ENCODE measurements at places on chromosomes 5 and 9. TPM values are rescaled to one million over a fixed set of nuclear protein-coding genes. Genes with fewer than 3 reads are reported as not detected.
A peak's percentile ranks its signal among the peaks of the same experiment; 100 is the strongest.

- ATAC-seq, result no peak
Observed at GRCh38 chr9:82192211-82192610, 203.6 kb downstream of the SPATA31D1 start.

Gene ANKS6
- total RNA-seq, result 13.2 TPM

DNA sequence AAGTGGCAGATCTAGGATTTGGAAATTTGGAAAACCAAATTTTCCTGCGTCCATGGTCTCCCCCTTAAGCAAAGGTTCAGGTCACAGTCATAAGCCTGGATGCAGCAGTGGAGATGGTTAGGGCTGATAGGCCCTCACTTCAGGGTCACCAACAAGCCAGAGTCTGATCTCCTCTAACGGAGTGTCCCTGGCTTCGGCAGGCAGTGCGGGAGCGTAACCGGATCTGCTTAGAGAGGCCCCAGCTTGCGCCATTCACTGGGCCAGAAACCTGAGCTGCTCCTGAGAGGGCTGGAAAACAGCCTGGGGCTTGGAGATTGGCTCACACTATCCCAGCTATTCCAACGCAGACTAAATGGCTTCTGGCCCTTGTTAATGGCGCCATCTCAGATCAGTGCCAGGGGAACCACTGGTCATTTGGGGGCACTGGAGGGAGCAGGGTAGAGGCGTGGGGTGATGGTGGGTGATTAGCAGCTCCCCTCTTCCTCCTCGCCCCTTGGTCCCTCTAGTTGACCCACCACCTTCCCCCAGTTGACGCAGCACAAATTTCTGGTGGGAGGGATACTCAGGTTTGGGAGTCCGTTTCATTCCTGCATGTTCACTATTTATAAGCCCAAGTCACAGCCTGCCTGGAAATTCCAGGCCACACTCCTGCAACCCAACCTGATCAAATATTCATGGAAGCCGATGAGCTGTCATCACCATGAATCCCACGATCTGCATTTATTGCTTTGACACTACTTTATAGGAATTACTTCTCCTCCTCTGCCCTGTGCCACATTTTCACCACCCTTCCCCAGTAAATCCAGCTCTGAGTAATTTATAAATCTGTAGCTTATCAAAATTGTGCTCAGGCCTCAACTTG is 134.6 kb upstream of the CPEB4 start:
- peak; percentile 91 for ATAC-seq

DNA sequence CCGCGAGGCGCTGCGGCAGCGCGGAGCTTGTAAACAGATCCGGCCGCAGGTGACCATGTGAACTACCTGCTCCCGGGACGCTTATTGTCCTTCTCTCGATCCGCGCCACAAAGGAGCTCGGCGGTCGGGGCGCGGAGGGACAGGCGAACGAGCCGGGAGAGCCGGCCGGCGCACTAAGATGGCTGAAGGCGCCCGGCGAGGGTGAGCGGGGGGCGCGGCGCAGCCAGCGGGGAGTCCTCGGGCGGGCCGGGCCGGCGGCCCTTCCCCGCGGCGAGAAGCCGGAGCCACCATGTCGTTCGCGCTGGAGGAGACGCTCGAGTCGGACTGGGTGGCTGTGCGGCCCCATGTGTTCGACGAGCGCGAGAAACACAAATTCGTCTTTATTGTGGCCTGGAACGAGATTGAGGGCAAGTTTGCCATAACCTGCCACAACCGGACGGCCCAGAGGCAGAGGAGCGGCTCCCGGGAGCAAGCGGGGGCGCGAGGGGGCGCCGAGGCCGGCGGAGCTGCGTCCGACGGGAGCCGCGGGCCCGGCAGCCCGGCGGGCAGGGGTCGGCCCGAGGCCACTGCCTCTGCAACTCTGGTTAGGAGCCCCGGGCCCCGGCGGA is 535 bp downstream of the JMY start:
- peak; percentile 25 for ATAC-seq

DNA sequence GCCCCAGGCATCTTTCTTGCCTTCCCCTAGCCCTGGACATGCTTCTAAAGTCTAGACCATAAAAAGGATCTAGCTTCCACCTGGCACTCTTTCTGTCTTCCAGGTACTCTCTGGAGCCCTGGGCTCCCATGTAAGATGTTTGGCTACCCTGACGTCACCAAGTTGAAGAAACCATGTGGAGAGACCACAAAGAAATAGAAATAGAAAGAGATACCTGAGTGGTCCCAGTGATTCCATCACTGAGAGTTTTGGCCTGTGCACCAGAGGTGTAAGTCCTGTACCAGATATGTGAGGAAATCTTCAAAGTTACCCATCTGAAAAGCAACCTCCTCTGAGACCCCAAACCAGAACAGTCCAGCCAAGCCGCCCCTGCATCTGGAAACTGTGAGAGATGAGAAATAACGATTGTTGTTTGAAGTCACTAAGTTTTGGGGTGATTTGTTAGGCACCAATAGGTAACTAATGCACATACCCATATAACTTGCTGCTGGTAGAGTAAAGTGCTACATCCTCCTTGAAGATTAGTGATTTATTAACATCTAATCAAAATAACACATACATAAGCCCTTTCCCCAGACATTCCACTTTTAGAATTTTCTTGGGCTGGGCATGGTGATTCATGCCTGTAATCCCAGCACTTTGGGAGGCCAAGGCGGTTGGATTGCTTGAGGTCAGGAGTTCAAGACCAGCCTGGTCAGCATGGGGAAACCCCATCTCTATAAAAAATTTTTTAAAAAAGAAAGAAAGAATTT is 85.7 kb upstream of the LHFPL2 start:
- ATAC-seq, result no peak

Data from motor neuron (in vitro differentiated cells).